ENCODE measurements at places on chromosomes 13 and 19.

GRCh38 chr19:33300009-33300893 is 2.1 kb downstream of the CEBPA start:
- no peak for DNase-seq

DNA sequence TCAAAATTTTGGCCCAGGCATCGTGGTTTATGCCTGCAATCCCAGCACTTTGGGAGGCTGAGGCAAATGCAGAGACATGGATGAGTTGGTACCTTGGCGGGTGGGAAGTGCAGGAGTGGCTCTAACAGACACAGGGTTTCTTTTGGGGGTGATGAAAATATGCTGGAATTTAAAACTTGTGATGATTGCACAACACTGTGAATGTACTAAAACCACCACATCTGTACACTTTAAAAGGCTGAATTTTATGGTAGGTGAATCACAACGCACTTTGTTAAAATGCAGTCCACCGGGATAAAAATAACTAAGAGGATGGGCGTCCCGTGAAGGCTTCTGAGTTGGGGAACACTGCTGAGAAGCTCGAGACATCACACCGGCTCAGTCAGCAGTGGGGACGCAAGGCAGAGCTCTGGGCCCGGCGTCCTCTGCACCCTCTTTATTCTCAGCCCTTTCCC is 47.1 kb downstream of the MLLT1 start:
- no peak for DNase-seq

GRCh38 chr19:30682146-30682998 is 310.2 kb downstream of the ZNF536 start:
- DNase-seq = no peak

GRCh38 chr13:32707471-32707870 is 121.2 kb downstream of the PDS5B start:
- DNase-seq = no peak

- no peak for DNase-seq
Observed at GRCh38 chr13:70415136-70415535, 306.9 kb upstream of the KLHL1 start.

GRCh38 chr13:26185720-26186117 is 36.4 kb downstream of the RNF6 start:
- no peak for DNase-seq

DNA sequence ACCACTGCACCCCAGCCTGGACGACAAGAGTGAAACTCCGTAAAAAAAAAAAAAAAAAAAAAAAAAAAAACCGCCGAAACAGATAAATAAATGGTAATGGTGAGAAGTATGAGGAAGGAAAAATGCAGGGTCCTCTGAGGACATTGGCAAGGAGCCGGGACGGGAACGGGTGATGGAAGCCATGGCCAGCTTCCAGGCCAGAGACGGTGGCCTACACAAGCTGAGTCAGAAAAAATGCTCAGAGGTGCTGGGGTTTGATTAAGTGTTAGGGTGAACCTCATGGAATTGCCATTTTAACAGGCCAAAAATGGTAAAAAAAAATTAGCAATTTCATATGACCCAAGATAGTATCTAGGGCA is 866 bp upstream of the ZSWIM4 start:
- DNase-seq = no peak

DNA sequence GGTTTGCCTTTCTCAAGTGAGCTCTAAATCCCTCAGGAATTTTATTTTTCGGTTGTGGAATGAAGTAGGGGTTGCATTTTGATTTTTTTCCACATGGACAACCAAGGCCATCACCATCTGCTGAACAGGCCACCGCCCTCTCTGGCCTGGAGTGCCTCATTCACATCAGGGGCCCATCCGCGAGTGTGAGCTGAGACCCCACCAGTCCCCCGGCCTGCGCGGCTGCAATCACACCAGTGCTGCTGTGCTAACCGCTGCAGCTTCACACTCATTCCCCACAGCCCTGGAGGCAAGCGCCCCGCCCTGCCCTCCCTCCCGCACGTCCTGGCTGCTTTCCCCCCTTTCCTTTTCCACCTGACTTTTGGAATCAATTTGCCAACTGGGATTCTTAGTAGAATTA is 35.7 kb upstream of the ARHGEF7 start:
- DNase-seq = no peak

DNA sequence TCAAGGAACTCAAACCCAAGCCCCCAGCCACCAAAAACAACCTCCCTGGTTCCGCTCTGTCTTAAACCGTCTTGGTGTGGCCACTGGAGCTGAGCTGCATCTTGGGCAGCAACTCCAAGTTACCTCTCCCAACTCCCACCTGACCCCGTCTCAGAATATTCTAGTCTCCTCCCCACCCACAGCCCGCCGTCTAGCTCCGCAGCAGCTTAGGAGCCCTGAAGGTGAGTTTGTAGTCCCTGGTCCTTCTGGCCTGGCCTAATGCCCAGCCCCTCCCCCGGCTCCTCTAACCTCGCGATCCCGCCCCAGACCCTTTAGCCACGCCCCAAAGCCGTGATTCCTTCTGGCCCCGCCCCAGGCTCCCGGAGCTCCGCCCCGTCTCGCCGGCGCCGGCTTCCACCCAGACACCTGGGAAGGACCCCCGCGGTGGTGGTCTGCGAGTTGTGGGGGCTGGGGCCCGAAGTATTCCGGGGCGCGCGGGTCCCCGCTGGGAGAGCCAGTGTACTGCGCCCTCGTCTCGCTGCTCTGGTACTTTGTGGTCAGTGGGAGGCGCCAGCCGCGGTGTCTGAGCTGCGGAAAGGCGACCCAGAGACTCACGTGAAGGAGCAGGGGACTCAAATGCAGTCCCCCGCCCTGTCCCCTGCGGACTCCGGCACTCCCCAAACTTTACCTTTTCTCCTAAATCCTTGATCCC is 2.5 kb upstream of the LHB start:
- peak; percentile 37 for DNase-seq

DNA sequence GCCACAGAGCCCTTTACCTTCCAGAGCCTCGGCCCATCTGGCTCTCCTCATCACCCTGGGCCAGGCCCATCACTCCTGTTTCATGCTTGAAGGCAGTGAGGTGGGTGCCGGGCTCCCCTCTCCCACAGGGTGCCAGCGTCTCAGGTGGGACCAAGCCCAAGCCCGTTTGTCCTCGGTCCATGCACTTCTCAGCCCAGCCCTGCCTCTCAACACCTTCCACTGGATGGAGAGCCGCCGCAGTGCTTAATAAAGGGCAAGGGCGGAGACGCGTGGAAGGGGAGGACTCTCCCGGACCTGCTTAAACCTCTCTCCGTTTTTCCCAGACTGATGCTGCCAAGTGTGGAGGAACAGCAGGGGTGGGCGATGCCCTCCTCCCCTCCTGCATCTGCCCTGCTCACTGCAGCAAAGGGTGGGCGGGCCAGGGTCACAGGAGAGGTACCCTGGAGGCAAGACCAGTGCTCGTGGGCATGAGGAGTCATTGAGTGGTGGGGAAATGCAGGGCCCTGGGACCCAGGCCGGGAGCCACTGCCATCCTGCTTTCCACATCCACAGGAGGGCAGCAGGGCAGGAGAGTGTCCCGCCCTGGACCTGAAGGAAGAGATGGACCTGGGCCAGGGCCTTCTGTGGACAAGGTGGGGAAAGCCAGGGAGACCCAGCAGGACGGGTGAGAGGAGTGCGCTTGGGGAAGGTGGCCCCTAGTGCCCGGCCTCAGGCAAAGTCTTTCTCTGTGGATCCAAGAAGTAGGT is 9.7 kb upstream of the ATP11A start:
- no peak for DNase-seq

GRCh38 chr19:11045536-11045935 is 43.7 kb upstream of the LDLR start:
- DNase-seq = no peak

DNA sequence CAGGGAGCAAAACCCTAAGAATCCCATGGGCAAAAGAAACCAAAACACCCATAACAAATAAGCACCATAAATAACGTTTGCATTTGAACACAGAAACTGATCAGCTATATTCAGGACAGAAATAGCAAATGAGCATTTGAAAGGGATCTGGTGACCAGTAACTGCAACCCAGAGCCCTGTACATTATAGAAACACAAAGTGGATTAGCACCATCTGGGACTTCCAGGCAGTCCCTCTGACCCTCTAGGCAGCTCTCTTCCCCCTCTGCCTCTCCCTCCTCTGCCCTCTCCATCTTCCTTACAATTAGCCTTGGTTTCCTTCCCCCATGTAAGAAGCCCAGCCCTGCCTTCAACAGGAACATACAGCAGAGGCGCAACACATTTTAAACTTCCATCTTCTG is 215.0 kb downstream of the DCLK1 start:
- DNase-seq = no peak

DNA sequence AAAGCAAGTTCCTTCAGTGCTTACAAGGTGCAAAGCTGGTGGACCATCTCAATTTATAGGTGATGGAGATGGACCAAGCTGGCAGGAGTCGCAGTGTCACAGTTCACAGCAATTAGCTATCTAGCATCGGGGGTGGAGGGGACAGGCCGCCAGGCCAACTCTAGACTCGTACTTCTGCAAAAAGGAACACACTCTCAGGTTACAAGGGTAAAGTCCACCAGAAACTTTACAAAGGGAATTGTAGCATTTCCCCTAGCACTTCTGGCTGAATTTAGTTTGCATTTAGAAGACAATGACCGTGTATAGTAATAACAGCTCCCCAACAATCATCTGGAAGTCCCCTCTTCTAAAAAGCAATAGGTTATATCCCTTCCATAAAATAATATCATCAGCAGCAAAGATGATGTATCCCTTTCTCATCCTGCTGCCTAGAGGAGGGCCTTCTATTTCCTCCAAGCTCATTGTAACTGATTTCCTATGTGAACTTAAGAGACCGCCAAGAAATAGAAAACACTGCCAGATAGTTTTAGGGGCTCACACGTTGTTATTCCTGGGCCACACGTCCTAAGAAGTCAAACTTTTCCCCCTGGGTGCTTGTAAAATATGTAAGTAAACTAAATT is 8.5 kb upstream of the DOCK9 start:
- no peak for DNase-seq

- no peak for DNase-seq
Observed at GRCh38 chr19:41707502-41707812, 969 bp upstream of the CEACAM5 start.

- no peak for DNase-seq
Observed at GRCh38 chr19:33740811-33741396, 55.8 kb upstream of the KCTD15 start.

- DNase-seq = no peak
Observed at GRCh38 chr13:34654203-34654602, 287.9 kb upstream of the NBEA start.

DNA sequence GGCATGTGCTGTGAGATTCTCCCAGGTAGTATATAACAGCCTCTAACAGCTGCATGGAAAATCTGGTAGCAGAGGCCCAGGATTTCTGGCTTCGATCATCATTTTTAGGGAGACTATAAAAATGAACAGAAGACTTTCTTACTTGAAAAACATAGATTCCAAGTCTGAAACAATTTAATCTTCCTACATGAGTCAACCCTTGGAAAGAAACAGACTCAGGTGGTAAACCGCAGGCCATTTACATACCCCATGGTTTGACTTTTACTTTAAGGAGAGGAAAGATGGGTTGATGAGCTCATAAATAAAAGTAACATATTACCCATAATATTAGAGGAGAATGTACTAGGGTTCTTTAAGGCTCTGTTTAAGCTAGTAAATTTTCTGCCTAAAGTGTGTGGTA is 121.6 kb downstream of the CYSLTR2 start:
- DNase-seq = no peak

- no peak for DNase-seq
Observed at GRCh38 chr13:84910423-84910822, 888.8 kb downstream of the SLITRK6 start.

GRCh38 chr13:99743094-99743493 is 228.5 kb downstream of the ZIC5 start:
- no peak for DNase-seq

- DNase-seq = no peak
Observed at GRCh38 chr13:22740264-22740663, 440.5 kb upstream of the SGCG start.

DNA sequence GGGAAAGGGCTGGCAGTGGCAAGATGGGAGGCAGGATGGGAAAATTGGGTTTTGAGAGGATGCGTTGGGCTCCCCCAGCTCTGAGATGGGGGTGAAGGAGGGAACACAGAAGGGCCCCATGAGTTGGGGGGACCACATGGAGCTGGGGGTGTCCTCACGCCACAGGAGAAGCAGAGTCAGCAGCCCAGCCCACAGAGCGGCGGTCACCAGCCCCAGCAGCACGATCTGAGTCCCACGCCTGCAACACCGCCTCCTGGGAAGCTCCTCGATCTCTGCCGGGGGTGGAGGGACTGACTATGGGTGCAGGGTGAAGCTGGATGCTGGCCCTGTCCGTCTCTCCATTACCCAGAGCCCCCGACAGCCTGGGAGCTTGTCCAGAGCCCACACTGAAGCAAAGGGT is 3.3 kb downstream of the FCER2 start:
- no peak for DNase-seq

Measured in stimulated activated CD4-positive, alpha-beta T cell treated with anti-CD3 and anti-CD28 coated beads, Interleukin-15, amount 100 ng/mL, for 1 hour (primary cell).